ENCODE measurements at places on chromosomes 11 and 22.

DNA sequence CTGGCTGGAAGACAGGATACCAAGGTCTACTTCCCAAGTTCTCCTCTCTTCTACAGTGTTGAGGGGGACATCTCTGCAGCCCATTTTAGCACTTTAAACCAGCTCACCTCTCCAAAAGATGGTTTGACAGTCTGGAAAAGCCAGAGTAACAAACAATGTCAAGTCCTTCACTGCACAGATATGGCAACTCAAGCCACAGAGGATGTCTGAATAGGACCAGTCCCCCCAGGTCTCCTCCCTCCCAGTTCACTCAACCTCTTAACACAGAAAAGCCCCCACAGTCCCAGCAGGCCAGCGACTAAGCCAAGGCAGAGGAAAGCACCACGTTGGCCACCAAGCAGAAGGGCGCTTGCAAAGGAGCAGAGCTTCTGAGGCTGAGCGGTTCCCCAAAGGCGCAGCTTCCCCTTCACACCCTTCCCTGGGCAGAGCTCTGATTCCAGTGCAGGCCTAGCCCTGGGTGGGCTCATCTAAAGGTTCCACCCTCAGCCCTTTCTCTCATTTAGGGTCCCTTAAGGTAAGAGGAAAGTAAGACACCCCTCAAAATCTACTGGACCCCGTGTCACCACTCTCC lies 62.7 kb downstream of the PAK1 start:
- peak; percentile 55 for DNase-seq

- no peak for DNase-seq
Measured at GRCh38 chr11:75090671-75091177, 6.0 kb downstream of the OR2AT4 start.

DNA sequence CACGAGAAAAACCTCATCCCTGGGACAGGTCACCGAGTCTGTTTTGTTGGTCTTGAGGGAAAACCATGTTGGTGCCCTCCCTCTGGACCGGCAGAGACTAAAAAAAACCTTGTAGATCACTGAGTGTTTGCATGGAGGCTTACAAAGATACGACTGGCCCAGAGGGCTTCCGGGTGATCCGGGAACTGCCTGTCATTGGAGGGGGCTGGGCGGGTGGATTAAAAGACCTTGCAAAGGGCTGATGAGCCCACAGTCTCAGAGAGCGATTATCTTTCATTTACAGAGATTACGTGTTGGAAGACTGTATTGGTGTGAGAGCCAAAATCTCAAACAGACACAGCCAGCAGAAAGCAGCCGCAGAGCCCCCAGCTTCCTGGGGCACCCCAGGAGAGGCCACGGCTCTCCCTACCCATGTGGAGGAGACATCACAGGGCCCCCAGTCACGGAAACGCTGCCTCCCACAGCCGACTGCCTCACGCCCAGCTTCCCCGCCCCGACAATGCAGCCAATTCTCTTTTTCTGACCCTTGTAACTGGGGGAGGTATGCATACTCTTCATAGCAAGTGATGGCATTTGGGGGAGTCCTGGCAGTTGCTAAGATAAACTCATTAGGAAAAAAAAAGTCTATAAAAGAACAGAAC lies 426.4 kb downstream of the CTTN start:
- DNase-seq = no peak

DNA sequence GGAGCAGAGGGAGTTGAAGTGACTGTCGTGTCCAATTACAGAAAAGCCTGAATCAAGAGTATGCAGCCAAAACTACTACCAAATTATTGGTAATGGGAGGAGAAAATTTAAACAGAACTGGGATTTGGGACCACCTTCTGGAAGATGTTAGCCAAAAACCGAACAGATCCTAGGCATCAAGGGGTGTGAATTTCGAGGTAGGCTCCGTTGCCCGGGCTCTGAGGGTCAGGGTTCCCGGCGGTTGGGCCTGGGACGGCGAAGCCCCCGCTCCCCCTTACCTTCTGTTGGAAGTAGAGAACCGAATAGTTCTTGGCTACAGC lies 313 bp downstream of the PRCP start:
- no peak for DNase-seq

GRCh38 chr22:30457981-30458380 lies 13.8 kb downstream of the SEC14L3 start:
- DNase-seq = no peak

Data from KBM-7 (cell line).